ENCODE measurements at places on chromosomes 12 and 14.

GRCh38 chr12:48601013-48601756, 31.3 kb upstream of the LALBA start:
- no peak for DNase-seq

- DNase-seq: no peak
Observed at GRCh38 chr14:90674716-90675115, 141.5 kb downstream of the TTC7B start.

GRCh38 chr14:100282766-100283419, 23.4 kb downstream of the SLC25A29 start:
- no peak for DNase-seq

- DNase-seq: no peak
Observed at GRCh38 chr12:89461649-89462612, 62.7 kb downstream of the GALNT4 start.

Measured in stimulated activated CD4-positive, alpha-beta T cell treated with anti-CD3 and anti-CD28 coated beads, Interleukin-15, amount 100 ng/mL, for 1 hour (primary cell).